ENCODE measurements at places on chromosomes 7 and 10.

DNA sequence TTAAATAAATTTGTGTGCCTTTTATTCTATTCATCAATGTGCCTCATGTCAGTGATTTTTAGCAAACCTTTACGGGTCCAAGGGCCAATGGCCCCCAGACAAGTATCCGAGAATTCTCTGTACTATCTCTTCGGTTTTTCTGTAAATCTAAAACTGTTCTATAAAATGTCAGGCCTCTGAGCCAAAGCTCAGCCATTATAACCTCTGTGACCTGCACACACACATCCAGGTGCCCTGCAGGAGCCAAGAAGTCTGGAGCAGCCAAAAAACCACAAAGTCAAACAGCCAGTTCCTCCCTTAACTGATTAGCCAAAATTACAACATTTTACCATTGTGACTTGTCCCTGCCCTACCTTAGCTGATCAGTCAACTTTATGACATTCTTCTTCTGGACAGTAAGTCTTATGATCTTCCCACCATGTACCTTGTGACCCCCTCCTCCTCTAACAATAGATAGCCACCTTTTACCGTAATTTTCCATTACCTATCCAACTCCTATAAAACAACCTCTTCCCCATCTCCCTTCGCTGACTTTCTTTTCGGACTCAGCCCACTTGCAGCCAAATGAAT is 363.8 kb downstream of the SEMA3D start:
- no peak for DNase-seq

GRCh38 chr7:31724696-31725095 is 37.7 kb downstream of the PPP1R17 start:
- DNase-seq: no peak

DNA sequence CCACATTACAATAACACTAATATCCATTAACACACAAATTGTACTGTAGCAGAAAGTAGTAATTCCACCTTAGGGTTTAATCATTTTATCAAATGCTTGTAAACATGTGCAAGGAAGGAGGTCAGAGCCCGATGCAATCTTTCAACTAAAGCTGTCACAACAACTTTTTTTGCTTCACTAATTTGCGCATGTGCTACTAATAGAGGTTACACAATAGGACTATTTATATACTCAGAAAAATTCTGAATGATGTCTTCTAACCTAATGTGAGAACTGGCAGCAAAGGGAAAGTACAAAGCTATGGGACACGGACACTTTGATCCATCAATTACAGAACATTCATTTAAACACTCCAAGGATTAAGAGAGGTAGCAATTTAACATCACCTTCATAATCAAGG is 244.4 kb downstream of the CHCHD3 start:
- no peak for DNase-seq

GRCh38 chr7:74061840-74062539 is 21.6 kb upstream of the LIMK1 start:
- peak; percentile 78 for DNase-seq

GRCh38 chr7:157502701-157503111 is 165.9 kb downstream of the DNAJB6 start:
- DNase-seq: peak; percentile 69

DNA sequence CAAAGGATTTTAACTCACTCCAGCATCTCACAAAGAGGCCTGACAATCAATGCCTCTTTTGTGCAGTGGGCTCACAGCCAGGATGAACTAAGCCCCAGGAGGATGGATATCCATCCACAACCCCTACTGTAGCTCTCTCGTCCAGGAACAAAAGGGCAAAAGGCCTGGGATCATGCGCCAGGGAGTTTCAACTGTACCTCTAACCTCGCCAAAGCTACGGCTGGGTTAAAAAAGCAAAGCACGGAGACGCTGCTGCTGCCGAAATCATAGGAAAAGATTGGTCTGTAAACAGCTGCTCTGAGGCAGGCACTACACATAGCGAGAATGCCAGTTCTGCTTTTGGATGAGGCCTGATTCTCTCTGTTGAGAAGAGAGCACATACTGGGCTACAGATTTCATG is 32.1 kb downstream of the VSTM4 start:
- no peak for DNase-seq

DNA sequence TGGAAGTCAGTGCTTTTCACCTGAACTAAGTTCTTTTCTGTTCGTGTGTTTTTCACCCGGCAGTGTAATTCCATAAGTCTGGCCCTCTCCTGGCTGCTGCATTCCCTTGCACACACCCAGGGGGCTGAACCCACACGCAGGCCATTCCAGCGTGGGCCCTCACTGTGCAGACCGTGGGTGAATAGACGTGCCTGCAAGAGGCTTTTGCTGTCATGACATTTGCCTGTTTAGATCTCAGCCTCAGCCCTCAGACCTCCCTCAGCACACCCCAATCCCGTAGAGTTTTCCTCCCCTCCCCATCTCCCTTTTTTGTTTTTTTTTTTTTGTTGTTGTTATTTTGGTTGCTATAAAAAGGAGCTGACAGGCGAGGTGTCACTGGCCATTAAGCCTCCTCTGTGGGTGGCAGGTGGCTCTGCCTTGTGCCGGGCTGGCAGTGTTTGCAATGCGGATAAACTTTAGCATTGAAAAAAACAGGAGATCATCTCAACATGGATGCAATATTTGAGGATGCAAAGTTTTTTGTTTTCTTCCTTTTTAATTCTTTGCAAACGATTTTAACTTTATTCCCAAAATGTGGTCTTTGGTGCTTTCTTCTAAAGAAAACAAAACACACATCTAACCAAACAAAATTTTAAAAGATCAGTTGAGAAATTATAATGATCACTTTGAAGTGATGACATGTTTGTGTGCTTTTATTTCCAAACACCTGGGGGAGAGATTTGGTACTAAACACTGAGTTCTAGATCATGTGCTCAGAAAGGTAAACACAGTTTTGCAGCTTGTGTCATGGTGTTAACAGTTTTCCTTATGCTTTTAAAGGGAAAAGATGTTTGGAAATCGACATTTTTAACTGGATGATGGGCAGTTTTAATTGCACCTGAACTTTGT is 58.8 kb downstream of the WDR37 start:
- no peak for DNase-seq
